Spinal cord (tissue), 10 donors: ENCODE measurements at places on chromosomes 3 and 15.
A peak's percentile ranks its signal among the peaks of the same experiment; 100 is the strongest.

DNA sequence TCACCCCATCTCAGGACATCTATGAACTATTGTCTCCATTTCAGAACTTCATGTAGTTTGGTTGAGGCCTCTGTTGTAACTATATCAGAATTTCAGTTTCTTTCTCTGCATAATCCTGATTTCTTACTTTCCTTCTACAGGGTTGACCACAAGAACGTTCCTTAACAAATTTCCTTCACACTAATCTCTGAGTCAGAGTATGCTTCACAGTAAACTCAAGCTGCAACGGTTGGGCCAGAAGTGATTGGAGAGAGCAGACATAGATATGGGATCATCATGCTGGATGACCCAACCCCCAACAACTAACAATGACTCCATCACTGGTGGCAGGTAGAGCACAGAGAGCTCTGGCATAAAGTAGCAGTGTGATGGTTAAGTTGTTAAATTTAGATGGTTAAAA, 128.8 kb upstream of the OSTN start:
- no peak for DNase-seq

DNA sequence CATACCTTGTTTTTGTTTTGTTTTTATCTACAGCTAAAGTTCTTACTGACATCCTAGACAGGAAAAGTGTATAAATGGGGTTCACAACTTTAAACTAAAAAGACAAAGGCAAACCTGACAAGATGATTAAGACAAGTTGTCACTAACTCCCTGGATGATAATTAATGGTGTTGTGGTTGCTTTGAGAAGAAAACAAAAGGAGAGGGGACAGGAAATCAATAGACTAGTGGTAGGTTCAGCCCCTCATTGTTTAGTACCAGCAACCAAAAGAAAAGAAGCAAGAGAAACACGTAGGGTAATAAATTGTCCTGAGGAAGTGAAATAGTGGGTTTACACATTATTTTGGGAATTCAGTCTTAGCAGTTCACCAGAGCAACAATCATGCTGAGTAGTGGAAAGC, 78.8 kb downstream of the BFSP2 start:
- no peak for DNase-seq

DNA sequence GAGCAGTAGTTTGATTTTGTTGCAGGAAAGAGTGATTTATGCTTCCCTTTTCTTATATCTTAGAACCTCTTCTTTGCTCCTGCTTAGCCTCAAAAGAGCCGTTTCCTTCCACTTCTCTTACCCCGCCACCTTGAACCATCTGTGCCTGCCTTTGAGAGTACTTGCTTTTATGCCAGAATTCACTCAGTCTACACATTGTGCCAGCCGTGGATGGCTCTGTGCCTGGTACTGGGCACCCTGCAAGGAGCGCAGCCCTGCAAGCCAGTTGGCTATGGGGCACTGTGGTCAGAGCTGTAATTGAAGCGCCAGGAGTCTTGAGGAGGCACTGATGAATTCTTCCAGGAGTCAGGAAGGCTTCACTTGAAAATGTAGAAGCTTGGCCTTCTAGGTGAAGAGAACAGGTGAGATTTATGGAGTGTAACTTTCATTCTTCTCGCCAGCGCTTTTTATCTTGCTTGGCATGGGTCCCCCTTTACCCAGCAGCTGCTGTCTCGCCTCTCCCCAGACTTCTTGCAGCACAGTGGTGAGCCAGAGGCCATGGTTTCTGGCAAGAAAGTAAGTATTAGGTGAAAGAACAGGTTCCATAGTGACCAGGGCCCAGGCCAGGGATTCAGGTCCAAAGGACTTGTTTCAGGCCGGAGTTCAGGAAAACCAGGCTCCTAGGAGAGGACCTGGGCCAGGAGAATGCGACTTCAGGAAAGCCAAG, 4.9 kb downstream of the TMED3 start:
- DNase-seq, result no peak

- no peak for DNase-seq
Observed at GRCh38 chr15:89851673-89852341, 37.2 kb upstream of the ANPEP start.

DNA sequence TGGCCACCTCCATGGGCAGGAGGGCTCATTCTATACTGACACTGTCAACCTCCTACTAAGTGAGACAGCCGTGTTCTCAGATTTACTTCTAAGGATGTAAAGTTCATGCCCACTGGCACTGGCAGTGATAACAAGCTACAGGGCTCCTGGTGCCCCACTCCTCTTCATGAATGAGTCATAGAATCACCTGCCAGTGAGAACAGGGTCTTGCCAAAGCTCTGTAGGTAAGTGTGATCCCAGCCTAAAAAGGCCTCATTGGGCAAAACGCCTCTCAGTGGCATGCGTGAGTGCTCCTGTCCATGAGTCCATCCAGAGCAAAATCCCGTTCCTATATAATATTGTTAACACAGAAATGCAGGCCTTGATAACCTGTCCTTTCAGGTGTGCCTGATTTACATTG, 17.4 kb downstream of the PXYLP1 start:
- no peak for DNase-seq

- DNase-seq, result no peak
Observed at GRCh38 chr15:88335074-88335473, 78.5 kb upstream of the NTRK3 start.

GRCh38 chr3:114745322-114746240, 401.5 kb downstream of the ZBTB20 start:
- no peak for DNase-seq

- DNase-seq, result no peak
Observed at GRCh38 chr3:50124800-50125178, 30.3 kb upstream of the SEMA3F start.

DNA sequence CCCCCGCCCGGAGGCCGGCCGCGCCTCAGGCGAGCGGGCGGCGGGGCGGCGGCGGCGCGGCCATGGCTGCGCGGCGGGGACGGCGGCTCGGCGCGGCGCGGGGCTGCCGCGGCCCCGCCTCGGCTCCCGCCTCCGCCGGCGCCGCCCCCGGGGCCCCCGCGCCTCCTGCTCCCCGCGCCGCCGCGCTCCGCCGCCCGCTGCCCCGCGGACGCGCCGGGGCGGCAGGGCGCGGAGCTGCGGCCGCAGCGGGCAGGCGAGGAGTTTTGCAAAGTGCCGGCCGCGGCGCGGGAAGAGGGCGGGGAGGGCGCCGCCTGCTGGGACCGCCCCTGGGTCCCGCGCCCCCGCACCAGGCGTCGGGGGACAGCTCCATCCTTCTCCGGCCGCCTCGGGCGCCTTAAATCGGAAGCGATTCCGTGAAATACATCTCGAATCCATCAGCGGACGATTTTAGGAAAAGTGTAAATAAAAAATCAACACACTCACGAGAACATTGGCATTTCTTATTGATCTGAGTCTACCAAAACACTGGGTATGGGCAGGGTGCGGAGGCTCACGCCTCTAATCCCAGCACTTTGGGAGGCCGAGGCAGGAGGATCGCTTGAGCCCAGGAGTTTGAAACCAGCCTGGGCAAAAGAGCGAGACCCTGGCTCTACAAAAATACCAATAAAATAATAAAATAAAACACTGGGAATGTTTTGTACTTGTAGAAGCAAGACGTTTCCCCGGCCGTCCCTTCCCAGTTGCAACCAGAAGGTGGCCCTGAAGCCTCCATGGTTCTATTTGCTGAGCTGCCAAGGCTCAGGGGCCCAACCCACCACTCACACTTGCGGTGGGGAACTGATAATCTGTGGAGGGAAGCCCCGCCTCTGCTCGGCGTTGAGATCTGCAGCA, 136.9 kb downstream of the NUP210 start:
- peak; percentile 40 for DNase-seq

DNA sequence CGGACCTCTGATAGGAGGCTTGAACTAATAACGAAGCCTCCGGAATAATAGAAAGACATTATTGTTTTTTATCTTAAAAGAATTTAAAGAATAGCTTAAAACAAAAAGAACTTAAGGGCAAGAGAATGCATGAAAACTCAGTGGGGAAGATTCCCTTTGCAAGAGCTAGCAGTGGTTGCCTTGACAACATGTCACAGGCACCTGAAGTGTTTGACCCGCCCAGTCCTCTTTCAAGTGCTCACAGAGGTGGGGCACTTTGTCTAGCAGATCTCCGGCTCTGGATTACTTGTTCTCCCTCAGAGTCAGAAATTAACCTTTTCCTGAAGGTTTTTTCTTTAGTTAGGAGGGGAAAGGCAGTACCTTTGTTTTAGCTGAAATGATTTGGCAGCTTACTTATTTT, 37.8 kb downstream of the LARS2 start:
- DNase-seq, result no peak

GRCh38 chr15:88241060-88241459, 15.5 kb downstream of the NTRK3 start:
- DNase-seq, result no peak

- DNase-seq, result no peak
Observed at GRCh38 chr15:39193611-39194010, 387.3 kb upstream of the THBS1 start.

DNA sequence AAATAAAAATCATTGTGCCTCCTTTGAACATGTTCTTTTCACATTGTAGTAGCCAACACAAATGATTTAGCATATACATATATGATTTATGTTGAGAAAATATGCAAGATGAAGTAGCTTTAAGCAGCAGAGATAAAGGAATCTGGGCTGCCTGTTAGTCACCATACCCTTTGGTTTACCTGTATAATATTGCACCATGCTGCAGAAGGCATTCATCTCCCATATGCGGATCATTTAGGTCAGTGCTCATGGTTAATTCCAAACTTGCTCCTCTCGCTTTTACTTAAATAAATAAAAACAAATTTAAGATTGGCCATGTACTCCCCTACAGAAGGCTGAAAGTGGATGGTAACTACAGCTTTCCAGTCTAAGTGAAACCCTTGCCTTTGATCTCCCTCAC, 86.7 kb upstream of the TBL1XR1 start:
- DNase-seq, result no peak

DNA sequence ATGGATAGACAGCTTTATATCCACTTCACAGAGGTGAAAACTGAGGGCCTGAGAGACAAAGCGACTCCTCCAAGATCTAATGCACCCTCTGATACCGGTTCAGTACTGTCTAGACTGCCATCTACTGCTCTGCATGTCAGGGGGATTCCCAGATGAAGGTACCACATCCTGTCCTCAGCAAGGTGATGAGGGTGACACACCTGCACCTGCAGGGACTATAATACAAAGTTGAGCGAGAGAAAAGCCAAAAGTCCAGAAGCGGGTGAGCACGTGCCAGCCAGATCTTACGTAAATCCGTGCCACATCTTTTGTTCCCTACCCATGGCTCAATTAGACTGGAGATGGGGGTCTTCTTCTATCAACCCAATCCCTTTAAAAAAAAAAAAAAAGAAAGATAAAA, 32.4 kb upstream of the HES1 start:
- no peak for DNase-seq

DNA sequence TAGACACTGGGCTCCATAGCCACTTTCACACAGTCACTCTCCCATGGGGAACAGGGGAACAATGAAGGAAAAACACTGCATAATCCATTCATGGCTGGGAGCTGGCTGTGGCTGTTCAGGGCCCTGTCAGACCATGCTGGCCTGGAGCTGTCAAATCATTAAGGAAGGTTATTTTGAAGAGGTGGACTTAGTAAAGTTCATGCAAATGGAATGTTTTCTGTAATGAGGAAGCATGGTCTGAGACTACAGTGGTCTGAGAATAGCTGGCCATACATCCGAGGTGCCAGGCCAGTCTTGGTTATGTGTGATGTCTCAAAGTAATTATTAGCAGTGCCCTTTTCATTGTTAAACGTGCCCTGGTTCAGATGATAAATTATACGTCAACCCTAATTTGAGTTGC, 117.1 kb upstream of the MRPS22 start:
- DNase-seq, result no peak

- DNase-seq, result no peak
Observed at GRCh38 chr15:89329329-89330084, 5.1 kb downstream of the POLG start.

- no peak for DNase-seq
Observed at GRCh38 chr3:167958141-167958540, 137.6 kb downstream of the GOLIM4 start.

DNA sequence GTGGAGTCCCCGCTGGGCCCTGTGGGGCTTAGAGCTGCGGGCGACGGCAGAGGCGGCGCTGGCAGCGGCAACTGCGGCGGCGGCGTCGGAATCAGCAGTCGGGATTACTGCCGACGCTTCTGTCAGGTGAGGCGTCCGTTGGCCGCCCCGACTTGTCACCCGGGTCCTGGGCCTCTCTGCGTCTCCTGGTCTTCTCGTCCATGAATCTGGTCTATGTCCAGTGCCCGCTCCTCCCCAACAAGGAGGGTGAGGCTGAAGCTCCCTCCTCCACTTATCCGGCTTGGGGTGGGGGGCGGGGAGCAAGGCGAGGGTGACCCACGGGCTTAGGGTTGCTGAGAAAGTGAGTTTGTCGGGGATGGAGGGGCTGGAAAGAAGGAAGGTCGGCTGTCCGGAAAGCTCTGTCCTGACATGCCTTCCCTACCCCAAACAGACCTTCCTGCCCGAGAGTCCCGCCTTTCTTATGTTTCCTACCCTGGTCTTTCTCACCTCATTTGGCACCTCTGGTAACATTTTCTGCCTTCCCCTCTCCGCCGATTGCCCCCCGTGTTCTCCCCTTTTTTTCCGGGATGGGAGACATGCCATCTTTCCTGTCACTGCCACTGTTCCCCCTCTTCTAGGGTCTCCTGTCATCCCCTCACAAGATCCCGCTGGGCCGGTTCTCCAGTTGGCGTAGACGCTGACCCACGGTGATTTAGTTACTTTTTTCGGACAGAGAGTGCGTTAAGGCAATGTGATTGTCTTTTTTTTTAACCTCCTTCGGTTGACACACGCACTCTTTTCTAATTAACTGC, 520 bp downstream of the ZNF654 start:
- no peak for DNase-seq

GRCh38 chr3:8320711-8321458, 180.7 kb upstream of the LMCD1 start:
- no peak for DNase-seq

GRCh38 chr3:77427528-77427927, 387.6 kb downstream of the ROBO2 start:
- DNase-seq, result no peak

DNA sequence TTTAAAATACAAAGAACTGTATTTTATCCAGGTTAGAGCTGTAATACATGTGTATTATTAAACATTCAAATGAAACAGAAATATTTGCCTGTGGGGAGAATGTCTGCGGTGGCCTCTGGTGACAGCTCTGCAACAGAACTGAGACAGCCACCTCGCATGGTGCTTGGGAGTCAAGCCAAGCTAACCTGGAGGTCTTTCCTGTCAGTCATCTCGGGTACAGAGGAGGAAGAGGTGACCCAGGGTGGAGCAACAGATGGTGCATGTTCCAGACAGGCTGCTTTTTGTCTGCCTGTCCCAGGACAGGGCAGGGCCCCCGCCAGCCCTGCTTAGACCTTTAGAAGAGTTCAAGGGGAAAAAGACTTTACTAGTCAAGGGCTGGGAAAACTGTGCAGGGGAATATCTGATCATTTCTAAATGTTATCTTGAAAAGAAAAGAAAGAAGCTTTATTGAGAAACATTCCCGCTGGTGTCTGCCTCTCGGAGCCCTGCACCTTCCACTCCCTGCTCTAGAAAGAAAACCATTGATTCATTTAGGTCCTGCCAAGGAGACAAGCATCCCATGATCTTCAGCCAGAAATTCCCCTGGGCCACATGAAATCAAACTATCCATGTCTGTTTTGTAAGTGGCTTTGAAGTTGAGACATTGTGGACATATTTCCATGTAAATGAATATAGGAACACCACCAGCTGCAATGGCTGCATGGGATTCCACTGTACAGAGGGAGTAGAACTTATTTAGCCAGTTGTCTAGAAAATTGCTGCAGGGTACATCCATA, 5.5 kb upstream of the NR2E3 start:
- DNase-seq, result no peak
